ENCODE measurements at places on chromosomes 6 and 20.

- no peak for DNase-seq
Observed at GRCh38 chr20:63316502-63316921, 23.5 kb downstream of the COL20A1 start.

GRCh38 chr6:84575264-84575663 lies 189.1 kb downstream of the TBX18 start:
- no peak for DNase-seq

- no peak for DNase-seq
Observed at GRCh38 chr6:152309006-152309405, 328.2 kb downstream of the SYNE1 start.

DNA sequence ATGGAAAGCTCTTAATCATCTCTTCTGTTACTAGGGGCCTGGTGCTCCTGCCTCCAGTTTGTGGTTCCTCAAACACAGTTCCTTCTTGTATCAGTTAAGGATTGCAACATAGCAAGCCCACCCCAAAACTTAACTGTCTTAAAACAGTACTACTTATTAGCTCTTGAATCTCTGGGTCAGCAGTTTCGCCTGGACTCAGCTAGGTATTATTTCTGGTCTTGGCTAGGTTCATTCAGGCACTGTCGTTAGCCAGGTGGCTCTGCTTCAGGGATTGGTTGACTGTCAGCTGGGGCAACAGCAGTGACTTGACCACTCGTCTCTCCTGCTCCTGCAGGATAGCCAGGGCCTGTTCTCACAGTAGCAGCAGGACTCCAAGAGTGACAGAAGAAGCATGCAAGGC lies 30.0 kb upstream of the RALY start:
- DNase-seq: no peak

GRCh38 chr6:141587482-141588266 lies 545.1 kb upstream of the GJE1 start:
- DNase-seq: no peak

- DNase-seq: no peak
Observed at GRCh38 chr6:33901822-33902456, 98.1 kb upstream of the MLN start.

- DNase-seq: no peak
Observed at GRCh38 chr20:32871627-32872160, 13.0 kb downstream of the EFCAB8 start.

GRCh38 chr6:33367009-33367714 lies 24.5 kb upstream of the KIFC1 start:
- DNase-seq: no peak

GRCh38 chr20:9794831-9795230 lies 44.0 kb downstream of the PAK5 start:
- DNase-seq: no peak

DNA sequence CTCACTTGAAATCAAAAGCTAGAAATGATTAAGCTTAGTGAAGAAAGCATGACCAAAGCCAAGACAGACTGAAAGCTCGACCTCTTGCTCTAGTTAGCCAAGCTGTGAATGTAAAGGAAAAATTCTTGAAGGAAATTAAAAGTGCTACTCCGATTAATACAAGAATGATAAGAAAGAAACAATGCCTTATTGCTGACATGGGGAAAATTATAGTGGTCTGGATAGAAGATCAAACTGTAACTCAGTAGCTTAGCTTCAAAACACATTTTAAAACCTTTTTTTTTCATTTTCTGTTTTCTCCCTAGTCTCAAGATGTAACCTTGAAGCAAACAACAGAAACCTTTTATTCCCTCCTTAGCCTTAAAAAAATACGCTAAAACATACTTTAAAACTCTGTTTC lies 11.4 kb upstream of the GJE1 start:
- no peak for DNase-seq

GRCh38 chr6:12814015-12814414 lies 97.4 kb downstream of the PHACTR1 start:
- DNase-seq: no peak

GRCh38 chr6:134719911-134720310 lies 230.0 kb downstream of the ALDH8A1 start:
- DNase-seq: no peak

DNA sequence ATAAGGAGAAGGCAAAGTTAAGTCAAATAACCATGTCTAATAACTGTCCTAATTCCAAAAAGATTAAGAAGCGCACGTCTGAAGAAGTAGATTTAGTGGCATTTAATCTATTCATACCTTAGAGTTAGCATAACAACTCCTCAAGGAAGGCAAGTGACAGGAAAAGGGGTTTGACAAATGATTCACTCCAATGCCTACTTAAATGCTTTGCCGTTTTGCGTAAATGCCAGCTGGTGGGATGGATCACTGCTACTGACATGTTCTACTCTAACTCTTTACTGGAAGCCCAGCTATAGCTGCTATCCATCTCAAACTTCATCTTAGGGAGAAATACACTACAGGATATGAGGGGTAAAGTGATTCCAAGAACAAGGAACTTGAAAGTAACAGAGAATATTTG lies 347.3 kb upstream of the RUNX2 start:
- DNase-seq: no peak
